ENCODE measurements at places on chromosomes 6 and 20.

DNA sequence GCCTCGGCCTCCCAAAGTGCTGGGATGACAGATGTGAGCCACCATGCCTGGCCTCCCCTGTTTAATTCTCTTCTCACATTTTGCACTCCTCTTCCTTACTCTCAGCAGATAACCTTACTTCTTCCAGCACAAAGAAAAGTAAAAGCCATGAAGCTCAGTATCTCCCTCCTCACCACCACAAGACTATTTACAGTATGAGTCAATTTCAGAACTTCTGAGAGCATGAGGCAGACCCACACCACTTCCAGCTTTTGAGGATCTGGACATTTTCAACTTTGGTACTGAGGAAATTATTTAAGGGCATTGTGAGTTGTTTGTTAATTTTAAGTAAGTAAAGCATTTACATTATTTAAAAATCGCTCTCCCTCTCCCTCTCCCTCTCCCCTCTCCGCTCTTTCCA is 8.0 kb upstream of the SNX3 start:
- DNase-seq = no peak

- DNase-seq = no peak
Observed at GRCh38 chr6:142570221-142570671, 268.4 kb downstream of the ADGRG6 start.

- no peak for DNase-seq
Observed at GRCh38 chr20:44271915-44272663, 25.0 kb downstream of the GDAP1L1 start.

- DNase-seq = no peak
Observed at GRCh38 chr6:99605074-99605734, 1.4 kb upstream of the PRDM13 start.

GRCh38 chr20:17856024-17856564 is 112.5 kb downstream of the SNX5 start:
- no peak for DNase-seq

- DNase-seq = no peak
Observed at GRCh38 chr20:37438464-37439222, 82.4 kb upstream of the NNAT start.

DNA sequence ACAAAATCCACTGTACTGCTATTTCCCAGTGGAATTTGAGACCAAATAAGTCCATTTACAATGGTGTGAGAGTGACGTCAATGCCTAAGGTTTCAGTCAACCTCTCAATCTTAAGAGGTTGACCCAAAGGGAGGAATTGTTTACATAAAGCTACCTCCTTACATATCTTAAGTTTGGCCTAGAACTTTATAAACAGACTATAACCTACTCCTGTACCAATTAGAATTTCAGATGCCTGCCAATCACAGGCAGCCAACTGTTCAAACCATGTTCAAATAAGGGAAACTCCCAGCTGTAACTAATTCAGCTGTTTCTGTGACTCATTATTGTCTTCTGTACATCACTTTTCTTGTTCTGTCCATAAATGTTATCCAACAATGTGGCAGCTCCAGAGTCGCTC is 14.5 kb downstream of the LGSN start:
- no peak for DNase-seq

- DNase-seq = no peak
Observed at GRCh38 chr20:39646874-39647413, 684.8 kb downstream of the DHX35 start.

DNA sequence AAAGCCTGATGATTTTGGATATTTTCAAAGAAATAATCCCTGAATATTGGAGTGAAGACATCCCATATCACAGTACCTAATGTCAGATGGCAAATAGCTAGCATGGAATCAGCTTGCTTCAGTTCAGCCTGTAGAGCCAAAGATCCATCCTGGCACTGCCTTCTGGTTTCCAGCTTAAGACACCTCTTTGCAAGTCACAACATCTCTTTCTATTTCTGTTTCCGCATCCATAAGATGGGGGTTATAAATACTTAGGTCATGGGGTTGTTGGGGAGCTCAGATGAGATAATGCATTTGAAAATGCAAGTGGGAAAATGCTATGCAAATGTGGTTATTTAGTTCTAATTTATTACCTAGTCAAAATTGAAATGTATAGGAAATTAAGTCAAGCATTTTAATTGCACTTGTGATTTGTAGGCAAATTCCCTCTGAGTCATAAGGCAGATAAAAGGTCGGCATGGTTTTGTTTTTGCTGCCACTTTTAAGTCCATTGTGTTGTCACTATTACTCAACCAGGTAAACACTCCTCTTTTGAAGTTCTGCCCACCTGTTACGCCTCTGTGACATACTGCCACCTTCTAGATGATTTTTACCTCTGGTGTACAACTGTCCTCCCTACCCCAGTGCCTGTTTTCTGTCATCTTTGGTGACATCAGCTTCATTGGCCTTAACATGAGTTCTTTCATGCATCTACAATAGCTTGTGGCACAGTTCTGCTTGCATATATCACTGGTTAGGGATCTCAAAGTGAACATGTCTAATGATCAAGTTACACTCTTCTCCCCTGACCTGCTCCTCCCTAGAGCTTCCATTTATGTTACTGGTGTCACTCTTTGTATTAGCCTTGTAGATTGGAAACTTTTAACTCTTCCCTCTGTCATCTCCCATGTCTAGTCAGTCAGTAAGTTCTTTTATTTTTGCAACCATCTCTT is 96.6 kb downstream of the CDKAL1 start:
- DNase-seq = no peak

GRCh38 chr6:16130932-16131387 is 2.1 kb downstream of the MYLIP start:
- DNase-seq = no peak

DNA sequence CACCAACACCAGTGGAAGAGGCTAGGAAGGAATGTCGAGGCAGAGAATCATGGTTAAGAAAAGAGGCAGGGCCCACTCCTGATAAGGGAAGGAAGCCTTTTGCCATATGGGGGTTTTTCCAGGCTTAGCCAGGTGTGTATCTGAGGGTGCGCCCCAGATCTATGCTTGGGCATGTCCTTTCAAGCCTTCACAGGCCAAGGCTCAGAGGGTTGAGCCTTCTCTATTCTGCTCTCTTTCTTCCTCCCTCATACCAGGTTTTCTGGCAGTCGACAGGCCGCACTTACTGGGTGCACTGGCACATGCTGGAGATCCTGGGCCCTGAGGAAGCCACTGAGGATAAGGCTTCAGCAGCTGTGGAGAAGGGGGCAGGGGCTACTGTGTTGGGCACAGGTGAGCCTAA is 4.7 kb downstream of the CUL9 start:
- DNase-seq = no peak

GRCh38 chr20:57089699-57090144 is 176.7 kb downstream of the BMP7 start:
- DNase-seq = no peak

DNA sequence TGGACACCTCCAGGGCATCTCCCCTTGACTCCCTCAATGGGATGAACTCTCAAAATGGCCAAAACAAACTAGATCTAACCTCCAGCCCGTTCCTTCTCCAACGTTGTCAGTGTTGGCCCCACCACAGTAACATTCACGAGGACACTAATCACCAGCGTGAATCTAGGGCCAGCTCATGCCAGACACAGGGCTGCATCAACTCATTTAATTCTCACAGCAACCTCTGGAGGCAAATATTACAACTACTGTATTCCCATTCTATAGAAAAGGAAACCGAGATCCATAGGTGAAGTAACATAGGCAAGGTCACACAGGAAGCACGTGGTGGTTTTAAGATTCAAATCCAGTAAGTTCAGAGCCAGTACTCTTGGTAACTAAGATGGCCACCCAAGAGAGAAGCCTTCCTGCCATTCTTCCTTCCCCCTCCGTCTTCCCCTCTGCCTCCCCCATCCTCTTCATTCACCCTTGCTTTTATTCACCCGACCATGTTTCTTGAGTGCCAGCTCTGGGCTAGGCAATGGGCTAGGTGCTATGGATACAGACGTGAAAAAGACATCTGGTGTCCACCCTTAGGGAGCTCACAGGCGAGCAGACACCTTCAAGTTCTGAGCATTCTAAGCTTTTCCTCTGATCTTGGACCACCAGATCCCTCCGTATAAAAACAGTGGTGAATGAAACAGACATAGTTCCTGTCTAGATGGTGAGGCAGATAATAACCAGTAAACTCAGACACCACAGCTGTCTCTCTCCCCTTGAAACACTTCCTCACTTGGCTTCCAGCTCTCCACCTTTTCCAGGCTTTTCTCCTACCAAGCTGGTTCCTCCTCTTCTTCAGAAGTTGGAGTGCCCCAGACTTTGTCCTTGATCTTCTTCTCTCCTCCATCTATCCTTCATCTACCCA is 9.6 kb downstream of the CCM2L start:
- no peak for DNase-seq

DNA sequence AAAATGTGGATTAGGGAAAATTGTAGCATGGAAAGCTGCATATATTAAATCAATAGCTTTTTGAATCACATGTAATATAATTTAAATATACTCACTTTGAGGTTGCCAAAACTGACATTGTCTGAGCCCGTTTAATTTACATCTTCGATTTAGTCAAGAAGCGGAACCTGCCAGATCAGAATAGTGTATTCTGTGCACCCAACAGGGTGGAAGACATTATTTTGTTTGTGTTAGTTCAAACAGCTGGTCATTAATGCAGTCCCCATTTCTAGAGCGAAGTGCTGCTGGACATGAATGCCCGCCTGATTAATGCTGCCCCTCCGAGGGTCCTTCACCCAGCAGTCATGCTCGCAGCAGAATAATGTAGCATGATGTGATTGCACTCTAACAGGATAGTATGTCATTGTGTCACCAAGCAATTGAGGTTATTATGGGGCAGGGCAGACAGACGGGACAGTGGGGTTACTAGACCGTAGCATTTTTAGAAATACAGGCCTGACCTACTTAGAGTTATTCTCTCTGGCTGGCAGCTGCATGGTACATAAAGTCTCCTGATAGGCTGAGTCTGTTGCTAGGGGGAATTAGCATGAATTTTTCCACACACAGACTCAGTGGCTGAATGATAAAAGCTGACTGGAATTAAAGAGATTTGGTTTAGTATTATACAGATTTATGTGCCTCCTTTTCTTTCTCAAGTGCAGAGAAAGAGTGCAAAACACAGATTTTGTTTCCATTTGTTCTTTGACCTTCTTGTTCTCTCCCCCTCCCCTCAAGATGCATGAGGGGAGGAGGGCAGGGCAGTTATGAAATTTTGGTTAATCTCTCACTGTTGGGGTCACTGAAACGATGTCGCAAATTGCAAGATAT is 147.1 kb downstream of the PRL start:
- peak; percentile 68 for DNase-seq

DNA sequence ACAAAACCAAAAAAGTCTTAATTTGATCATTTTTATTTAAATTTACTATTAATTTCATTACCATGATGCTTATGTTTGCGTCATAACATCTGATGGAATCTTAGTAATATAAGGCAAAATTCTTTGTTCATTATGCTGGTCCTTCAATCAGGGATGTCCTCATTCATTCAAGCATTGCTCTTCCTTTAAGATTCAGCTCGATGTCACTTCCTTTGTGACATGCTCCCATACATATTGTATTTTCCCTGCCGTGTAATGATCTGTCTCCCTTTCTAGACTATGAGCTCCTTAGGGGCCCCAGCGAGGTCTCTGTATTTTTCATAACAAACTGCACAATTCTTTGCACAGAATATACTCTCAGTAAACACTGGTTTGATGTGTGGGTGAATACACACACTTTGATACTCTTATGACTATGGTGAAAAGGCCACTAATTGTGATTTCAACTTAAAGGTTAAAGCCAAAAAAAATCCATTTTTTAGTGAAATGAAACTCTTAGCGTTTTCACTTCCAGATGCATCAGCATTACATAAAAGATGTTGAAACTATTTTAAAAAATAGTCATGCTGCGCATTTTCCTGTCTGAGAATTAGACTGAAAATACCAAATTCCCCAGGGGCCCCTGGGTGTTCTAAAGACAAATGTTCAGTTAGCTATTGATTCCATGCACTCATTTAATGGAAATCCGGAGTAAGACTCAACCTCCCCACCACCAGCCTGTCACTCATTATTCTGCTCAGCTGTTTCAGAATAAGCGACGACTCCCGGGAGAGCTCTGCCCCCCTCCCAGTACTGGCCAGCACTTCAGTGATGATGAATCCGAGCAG is 169.7 kb downstream of the ATXN1 start:
- no peak for DNase-seq

- DNase-seq = no peak
Observed at GRCh38 chr6:161268531-161269210, 5.2 kb downstream of the AGPAT4 start.

DNA sequence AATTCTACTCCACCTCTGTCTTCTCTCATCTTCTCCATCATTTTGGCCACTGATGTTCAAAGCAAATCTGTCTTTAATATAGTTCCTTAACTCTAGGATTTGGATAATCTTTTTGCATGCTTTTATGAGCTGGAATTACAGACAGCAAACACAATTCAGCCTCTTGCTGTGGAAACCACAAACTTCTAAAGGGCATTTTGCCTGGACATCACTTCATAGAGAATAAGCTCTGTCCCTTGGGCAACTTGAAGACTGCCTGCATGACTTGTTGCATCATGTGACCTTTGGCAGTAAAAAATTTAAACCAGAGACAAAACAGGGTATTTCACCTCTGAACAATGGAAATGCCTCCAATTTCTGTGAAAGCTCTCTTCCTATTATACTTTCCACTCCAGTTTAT is 74.1 kb upstream of the HDDC2 start:
- DNase-seq = no peak

- DNase-seq = no peak
Observed at GRCh38 chr6:54481091-54481490, 172.8 kb downstream of the TINAG start.

- no peak for DNase-seq
Observed at GRCh38 chr6:98894810-98895209, 52.9 kb downstream of the FBXL4 start.

DNA sequence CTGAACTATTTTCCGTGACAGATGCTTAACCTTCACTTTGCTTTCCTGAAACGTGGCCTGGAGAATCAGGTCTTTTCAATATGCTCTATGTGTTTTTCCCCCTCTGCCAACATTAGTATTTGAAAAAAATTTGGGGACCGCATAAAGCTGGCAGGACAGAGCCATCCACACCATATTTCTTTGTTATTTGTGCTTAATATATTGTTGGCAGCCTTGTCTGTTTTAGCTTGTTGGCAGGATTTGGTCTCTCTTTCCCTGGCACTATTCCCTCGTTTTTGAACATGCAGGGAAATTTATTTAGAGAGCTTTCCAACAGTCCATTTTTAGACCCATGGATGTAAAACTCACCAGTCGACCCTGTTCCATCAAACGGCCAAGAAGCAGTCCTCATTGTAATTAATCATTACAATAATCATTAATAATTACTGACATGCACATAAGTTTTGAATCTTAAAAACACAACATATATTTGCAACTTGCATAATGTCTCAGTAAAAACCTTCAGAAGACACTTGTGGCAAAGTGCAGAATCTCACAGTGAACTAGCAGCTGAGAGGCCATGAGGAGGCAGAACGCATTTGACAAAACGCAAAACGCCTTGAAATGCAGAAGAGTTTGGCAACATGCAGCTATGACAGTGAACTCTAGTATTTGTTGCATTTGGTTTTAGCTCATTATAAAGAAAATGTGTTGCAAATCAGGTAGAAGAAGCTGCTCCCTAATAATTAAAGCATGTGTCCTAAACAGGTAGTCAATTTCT is 514.2 kb downstream of the C6orf118 start:
- no peak for DNase-seq

- DNase-seq = no peak
Observed at GRCh38 chr6:11712760-11713159, 65.8 kb downstream of the ADTRP start.
